ENCODE measurements at places on chromosomes 2 and 18. TPM values are rescaled to one million over a fixed set of nuclear protein-coding genes. Genes with fewer than 3 reads are reported as not detected.

The ARHGAP25 gene
- polyA plus RNA-seq = 200 TPM

The RBFA gene
- 10.0 TPM for polyA plus RNA-seq

The NPAS2 gene
- 1.1 TPM for polyA plus RNA-seq

The CYP27A1 gene
- polyA plus RNA-seq = not detected

The GALNT14 gene
- polyA plus RNA-seq = not detected

The CDH19 gene
- not detected for polyA plus RNA-seq

The NOSTRIN gene
- polyA plus RNA-seq = not detected

The PLCL1 gene
- 2.0 TPM for polyA plus RNA-seq

The TMEM163 gene
- polyA plus RNA-seq = 0.45 TPM

The CROCC2 gene
- not detected for polyA plus RNA-seq

The GCG gene
- not detected for polyA plus RNA-seq

The SERPINB5 gene
- polyA plus RNA-seq = not detected

The SATB2 gene
- polyA plus RNA-seq = not detected

Data from CD8-positive, alpha-beta memory T cell (primary cell).